ENCODE measurements at places on chromosomes 3 and 15. TPM values are rescaled to one million over a fixed set of nuclear protein-coding genes. Genes with fewer than 3 reads are reported as not detected.

The OXTR gene
- total RNA-seq, result 5.7 TPM

The GPR149 gene
- not detected for total RNA-seq

The INKA1 gene
- 0.76 TPM for total RNA-seq

The ATP2B2 gene
- not detected for total RNA-seq

The TMED3 gene
- 126 TPM for total RNA-seq

The DTWD1 gene
- total RNA-seq, result 6.5 TPM

The TMEM39A gene
- total RNA-seq, result 13.7 TPM

The LTF gene
- total RNA-seq, result not detected

The CSPG5 gene
- 0.76 TPM for total RNA-seq

The IQCF5 gene
- not detected for total RNA-seq

The CYP11A1 gene
- total RNA-seq, result 1.6 TPM

The ARHGEF26 gene
- 4.4 TPM for total RNA-seq

The CHRFAM7A gene
- total RNA-seq, result 3.0 TPM

The PHLDB2 gene
- 33.7 TPM for total RNA-seq

The ABHD17C gene
- total RNA-seq, result 7.1 TPM

The KCNAB1 gene
- total RNA-seq, result not detected

The ZWILCH gene
- 5.6 TPM for total RNA-seq

The IL17RE gene
- total RNA-seq, result 4.6 TPM

The PRR20G gene
- total RNA-seq, result not detected

All from mesangial cell (primary cell).